GM12891 (cell line): ENCODE measurements at places on chromosomes 7 and 10.
A peak's percentile ranks its signal among the peaks of the same experiment; 100 is the strongest.

GRCh38 chr10:71270301-71271220, 48.5 kb upstream of the SLC29A3 start:
- DNase-seq: peak; percentile 72

DNA sequence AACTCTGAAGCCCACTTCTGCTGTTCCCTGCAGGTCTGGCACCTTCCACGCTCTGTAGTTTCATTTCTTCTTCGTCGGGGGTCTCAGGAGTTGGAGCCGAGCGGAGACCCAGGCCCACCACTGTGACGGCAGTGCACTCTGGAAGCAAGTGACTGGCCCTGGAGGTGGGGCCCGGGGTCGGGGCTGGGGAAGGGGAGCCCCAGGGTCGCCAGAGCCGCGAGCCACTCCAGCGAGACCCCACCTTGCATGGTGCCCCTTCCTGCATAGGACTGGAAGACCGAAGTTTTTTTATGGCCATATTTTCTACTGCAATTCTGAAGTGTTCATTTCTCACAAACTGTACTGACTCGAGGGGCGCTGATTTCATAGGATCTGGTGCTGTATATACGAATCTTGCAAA, 172.8 kb downstream of the CCDC3 start:
- no peak for DNase-seq

GRCh38 chr10:48294431-48294830, 12.0 kb upstream of the MAPK8 start:
- DNase-seq: no peak

DNA sequence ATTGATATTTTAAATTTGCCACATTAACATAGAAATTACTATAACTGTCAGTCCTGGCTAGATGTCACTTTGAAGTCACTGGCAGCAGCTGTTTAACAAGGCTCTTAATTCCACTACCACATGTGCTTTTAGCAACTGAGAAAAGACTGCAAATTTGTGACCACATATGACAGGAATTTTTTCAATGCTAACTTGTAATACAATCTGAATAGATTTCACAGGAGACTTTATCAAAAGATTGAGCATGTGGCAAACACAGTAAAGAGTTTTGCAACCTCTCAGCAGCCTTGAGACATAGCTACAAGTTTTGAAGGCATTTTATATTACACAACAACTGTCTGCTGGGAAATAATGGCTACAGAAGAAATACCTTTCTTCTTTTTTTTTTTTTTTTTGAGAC, 73.0 kb downstream of the MICU1 start:
- DNase-seq: no peak

- no peak for DNase-seq
Measured at GRCh38 chr10:128617532-128617931, 491.3 kb upstream of the MKI67 start.
